ENCODE measurements at places on chromosomes 13 and 19. TPM values are rescaled to one million over a fixed set of nuclear protein-coding genes. Genes with fewer than 3 reads are reported as not detected.

GIPC3 gene
- not detected for polyA plus RNA-seq

GRCh38 chr19:50832666-50833065 is 708 bp downstream of the KLK15 start:
- no peak for DNase-seq

DNA sequence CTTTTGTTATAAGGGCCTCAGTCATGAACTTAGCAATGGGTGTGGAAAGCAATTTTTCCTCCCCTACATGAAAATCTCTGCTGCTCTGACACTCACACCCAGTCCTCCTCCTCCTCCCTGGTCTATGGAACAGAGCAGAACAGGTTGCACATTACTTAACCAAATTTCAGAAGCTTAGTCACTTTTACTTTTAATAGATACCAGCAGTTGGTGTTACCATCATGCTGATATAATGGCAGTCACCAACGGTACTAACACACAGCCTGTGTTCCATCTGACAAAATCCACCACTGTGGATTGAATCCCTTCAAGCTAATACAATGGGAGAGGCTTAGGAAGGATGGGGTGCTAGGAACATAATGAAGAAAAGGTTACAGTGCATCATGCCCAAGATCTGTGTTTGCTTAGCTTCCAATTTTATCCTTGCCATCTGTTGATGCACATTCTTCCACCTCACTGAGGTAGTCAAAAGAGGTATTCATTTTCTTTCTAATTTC is 9.8 kb downstream of the TPT1 start:
- DNase-seq = no peak

DNA sequence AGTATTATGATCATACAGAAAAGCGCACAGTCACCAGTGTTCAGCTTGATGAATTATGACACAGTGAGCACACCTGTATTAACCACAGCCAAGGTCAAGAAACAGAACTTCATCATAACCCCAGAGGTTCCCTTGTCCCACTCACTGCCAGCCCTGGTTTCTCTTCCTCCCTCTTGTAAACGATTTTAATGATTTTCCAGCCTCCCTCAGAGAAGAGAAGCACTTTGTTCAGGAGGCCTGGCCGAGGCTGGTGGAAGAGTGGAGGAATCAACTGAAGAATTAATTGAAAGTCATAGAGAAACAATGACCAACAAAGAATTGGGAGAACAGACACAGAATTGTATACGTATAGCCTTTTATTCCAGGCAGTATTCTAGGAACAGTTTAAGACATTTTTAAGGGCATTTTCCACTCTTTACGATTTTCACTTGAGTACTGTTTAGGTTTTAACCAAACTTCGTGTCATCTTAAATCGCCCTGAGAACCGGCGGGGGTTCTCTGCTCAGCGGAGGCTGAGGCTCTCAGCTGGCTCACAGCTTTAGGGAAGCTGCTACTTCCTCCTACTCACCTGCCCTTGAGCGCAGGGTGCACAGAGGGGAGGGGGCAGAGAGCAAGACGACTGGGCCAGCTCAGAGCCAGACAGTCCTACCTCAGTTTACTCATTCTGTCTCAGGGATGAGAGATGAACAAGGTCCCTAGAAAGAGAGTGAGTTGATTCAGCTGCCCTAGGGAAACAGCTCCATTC is 108.6 kb downstream of the AKAP11 start:
- peak; percentile 85 for DNase-seq

- peak; percentile 52 for DNase-seq
Measured at GRCh38 chr13:51704399-51705313, 99.3 kb downstream of the DHRS12 start.

DNA sequence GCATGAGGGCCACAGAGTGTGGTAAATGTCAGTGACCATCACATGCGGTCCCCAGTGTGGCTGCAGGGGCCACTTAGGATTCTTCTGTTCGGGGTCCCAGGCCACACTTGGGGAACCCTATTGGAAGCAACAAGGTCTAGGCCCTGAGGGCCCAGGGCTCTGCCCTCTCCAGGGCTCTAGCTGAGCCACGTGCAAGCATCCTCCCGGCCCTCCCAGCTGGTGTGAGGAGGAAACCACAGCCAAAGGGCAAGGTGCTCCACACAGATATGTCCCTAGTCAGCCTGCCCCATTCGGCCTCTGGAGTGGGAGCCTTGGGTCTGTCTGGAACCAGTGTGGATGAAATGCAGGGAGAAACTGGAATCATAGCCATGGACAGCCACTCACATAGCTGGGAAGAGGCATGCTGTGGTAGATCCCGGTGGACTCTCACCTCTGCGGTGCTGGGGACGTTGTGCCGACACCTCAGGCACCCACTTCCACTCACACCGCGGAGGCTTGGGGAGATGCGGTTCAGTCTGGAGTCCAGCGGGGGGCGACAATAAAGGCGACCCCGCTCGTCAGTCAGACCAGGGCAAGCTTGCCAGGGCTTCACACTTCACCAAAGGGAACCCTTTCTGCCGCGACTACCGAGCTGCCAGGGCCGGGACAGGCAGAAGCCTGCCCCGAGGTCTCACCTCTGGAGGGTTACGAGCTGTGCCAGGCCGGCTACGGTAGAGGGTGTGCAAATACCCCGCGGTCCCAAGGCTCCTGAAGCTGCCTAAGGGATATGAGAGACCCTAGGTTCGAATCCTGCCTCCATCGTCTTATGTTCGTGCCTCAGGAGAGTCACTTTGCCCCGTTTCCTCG is 4.3 kb upstream of the ZNF497 start:
- no peak for DNase-seq
